H1 (cell line): ENCODE measurements at places on chromosomes 6 and 20. TPM values are rescaled to one million over a fixed set of nuclear protein-coding genes. Genes with fewer than 3 reads are reported as not detected.

The TPBG gene
- 33.6 and 44.1 TPM in 2 replicates for polyA plus RNA-seq

The BMP6 gene
- 2.0 and 2.2 TPM in 2 replicates for polyA plus RNA-seq

The MCCD1 gene
- polyA plus RNA-seq = not detected in 2 replicates

The HLA-DRB5 gene
- 0.83 and 0.86 TPM in 2 replicates for polyA plus RNA-seq

The RNF39 gene
- polyA plus RNA-seq = 2.3 TPM in 2 replicates

The NEDD9 gene
- 3.6 and 5.7 TPM in 2 replicates for polyA plus RNA-seq

The PHACTR1 gene
- 3.9 and 5.0 TPM in 2 replicates for polyA plus RNA-seq

The RNF144B gene
- polyA plus RNA-seq = 1.1 and 1.8 TPM in 2 replicates

The IP6K3 gene
- polyA plus RNA-seq = 0.73 and 0.93 TPM in 2 replicates

The LY6G6F gene
- not detected in 2 replicates for polyA plus RNA-seq

The SLC22A3 gene
- 0.77 and 1.0 TPM in 2 replicates for polyA plus RNA-seq

The RAET1L gene
- not detected in 2 replicates for polyA plus RNA-seq

The ERVFRD-1 gene
- not detected in 2 replicates for polyA plus RNA-seq

The RALGAPB gene
- 9.2 and 10.6 TPM in 2 replicates for polyA plus RNA-seq

The ULBP1 gene
- 0.32 and 0.42 TPM in 2 replicates for polyA plus RNA-seq

The SLC35D3 gene
- 0.27 and 0.74 TPM in 2 replicates for polyA plus RNA-seq

The PKIB gene
- 13.5 and 14.5 TPM in 2 replicates for polyA plus RNA-seq

The ANGPT4 gene
- 0.25 and 0.33 TPM in 2 replicates for polyA plus RNA-seq

The CST5 gene
- not detected in 2 replicates for polyA plus RNA-seq

The TREML1 gene
- polyA plus RNA-seq = 0.08 and 0.30 TPM in 2 replicates

The MACROD2 gene
- polyA plus RNA-seq = 0.70 and 1.8 TPM in 2 replicates

The SEL1L2 gene
- not detected in 2 replicates for polyA plus RNA-seq

The GSTA2 gene
- polyA plus RNA-seq = 0.05 TPM in 1 of 2 replicates, not detected in the other

The FAM184A gene
- 3.0 and 6.3 TPM in 2 replicates for polyA plus RNA-seq

The FILIP1 gene
- 2.0 and 2.4 TPM in 2 replicates for polyA plus RNA-seq

The SIRPB1 gene
- 0.14 and 0.28 TPM in 2 replicates for polyA plus RNA-seq

The ZNF391 gene
- 3.4 and 4.8 TPM in 2 replicates for polyA plus RNA-seq
